ENCODE measurements at places on chromosomes 16 and 17.

DNA sequence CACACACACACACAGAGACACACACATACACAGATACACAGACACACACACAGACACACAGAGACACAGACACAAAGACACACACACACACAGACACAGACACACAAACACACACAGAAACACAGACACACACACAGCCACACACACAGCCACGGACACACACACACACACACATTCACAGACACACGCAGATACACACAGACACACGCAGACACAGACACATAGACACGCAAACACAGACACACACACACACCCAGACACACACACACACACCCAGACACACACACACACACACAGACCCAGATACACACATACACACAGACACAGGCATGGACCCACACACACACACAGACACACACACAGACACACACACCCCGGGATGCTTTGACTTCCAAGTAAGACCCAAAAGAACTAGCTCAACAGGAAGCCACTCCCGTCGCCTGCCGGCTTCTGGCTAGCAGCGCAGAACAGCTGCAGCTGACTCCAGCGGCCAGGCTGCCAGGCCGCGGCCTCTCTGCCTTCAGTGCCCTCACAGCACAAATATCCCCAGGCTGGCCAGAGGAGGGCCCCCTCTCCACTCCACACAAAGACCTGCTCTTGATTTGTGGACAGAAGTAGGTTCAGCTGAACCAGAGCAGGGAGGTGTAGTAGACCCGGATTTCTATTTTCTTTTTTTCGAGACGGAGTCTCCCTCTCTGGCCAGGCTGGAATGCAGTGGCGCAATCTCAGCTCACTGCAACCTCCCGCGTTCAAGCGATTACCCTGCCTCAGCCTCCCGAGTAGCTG, 6.0 kb upstream of the CHRNE start:
- H3K36me3 ChIP-seq = no peaks in the 10 kb centered on the region
- H3K4me1 ChIP-seq = peaks cover 6% of the 10 kb centered on the region
- no peak overlapping the region for H3K27ac ChIP-seq
- no peak overlapping the region for H3K4me3 ChIP-seq
- no peaks in the 10 kb centered on the region for H3K27me3 ChIP-seq

DNA sequence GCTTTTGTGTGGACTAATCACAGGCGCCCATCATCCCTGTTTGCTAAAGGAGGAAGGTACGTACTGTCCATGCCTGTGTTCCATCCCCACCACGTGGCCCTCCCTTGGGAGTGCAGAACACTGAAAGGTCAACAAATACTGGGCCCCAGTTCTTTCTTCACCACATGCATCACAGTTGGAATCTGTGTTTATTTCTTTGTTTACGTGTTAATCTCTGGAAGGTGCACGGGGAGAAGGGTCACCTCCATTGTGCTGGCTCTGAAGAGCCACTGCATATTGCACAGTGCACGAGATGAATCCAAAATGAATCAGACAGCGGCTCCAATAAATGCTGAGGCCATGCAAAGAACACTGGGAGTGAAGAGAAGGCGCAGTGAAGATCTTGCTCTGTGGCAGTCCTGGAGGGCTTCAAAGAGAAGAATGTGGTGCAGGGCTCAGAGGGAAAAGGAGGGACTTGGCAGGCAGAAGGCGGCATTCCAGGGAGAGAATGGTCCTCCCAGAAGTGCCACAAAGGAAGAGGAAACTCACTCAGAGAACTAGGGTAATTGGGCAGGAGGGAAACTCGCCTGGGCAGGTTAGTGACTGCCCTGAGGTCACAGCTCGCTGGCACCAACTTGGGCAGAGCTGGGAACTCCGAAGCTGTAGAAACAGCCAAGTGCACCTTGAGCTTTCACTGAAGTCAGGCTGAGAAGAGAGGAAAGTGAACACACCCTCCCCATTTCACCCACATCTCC, 3.7 kb downstream of the RPH3AL start:
- no peak for DNase-seq
- no peaks in the 10 kb centered on the region for H3K27me3 ChIP-seq
- H3K4me1 ChIP-seq = 0 out of 2 replicates have a peak, but pooled peaks cover 2% of the 10 kb centered on the region
- no peak overlapping the region for H3K4me3 ChIP-seq

- H3K27me3 ChIP-seq = no peaks in the 10 kb centered on the region
- H3K27ac ChIP-seq = no peak overlapping the region
- no peaks in the 10 kb centered on the region for H3K4me1 ChIP-seq
- DNase-seq = no peak
- no peaks in the 10 kb centered on the region for H3K36me3 ChIP-seq
Measured at GRCh38 chr17:73335591-73336407, 24.0 kb upstream of the CDC42EP4 start.

DNA sequence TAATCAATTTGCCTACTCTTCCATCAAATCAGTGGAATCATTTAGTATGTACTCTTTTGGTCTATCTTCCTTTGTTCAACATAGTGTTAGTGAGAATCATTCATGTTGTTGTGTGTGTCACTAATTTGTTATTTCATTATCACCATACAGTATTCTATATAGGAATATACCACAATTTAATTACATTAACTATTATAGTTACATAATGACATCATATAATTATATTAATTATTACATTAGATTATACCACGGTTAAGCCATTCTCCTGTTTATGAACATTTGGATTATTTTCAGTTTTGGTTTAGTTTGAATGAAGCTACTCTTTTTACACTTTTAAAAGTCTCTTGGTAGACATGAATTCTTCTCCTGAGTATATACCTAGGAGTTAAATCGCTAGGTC, 40.4 kb downstream of the MYO1D start:
- no peak overlapping the region for H3K27ac ChIP-seq
- H3K4me1 ChIP-seq = no peaks in the 10 kb centered on the region
- DNase-seq = no peak
- no peaks in the 10 kb centered on the region for H3K36me3 ChIP-seq

GRCh38 chr17:61583242-61583641, 7.8 kb downstream of the NACA2 start:
- no peaks in the 10 kb centered on the region for H3K4me1 ChIP-seq
- no peak overlapping the region for H3K27ac ChIP-seq
- no peaks in the 10 kb centered on the region for H3K36me3 ChIP-seq
- no peak overlapping the region for H3K4me3 ChIP-seq
- H3K27me3 ChIP-seq = no peaks in the 10 kb centered on the region
- no peak for DNase-seq

- peak; percentile 72 for DNase-seq
- no peak overlapping the region for H3K4me3 ChIP-seq
Measured at GRCh38 chr16:12228602-12229499, 252.3 kb downstream of the SNX29 start.

GRCh38 chr16:89135166-89135565, 36.4 kb upstream of the CDH15 start:
- H3K4me3 ChIP-seq = no peak overlapping the region
- DNase-seq = no peak
- H3K4me1 ChIP-seq = no peaks in the 10 kb centered on the region
- no peaks in the 10 kb centered on the region for H3K27me3 ChIP-seq

DNA sequence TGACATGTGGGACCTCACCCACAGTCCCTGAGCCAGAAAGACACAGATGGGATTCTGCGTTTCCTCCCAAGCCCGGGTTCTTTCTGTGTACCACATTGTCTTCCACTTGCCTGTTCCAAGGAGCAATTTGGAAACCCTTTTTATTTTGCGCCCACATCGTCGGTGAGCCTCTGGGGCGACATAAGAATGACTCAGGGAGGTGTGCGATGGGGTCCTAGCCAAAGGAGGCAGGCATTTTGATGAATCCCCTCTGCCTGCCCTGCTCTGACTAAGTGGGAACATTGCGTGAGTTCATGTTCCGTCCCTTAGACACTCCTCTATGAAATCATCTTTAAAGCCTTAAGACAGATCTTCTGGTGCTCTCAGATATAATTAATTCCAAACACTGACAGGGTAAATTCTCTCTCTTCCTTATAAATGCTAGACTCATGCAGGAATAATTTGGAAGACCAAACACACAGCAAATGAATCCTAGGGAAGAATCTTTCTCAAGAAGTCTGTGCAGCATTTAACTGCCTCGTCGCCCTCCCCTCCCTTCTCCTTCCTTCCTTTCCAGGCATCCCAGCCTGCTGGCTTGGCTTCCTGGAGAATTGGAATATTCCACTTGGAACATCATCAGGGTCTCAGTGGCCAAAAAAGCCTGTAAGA, 52.7 kb upstream of the FOXF1 start:
- DNase-seq = no peak
- no peaks in the 10 kb centered on the region for H3K4me1 ChIP-seq
- no peak overlapping the region for H3K27ac ChIP-seq
- no peaks in the 10 kb centered on the region for H3K36me3 ChIP-seq

- no peaks in the 10 kb centered on the region for H3K27me3 ChIP-seq
- H3K36me3 ChIP-seq = no peaks in the 10 kb centered on the region
- no peak overlapping the region for H3K27ac ChIP-seq
- no peak for DNase-seq
- peaks cover 3% of the 10 kb centered on the region for H3K4me1 ChIP-seq
- H3K4me3 ChIP-seq = no peak overlapping the region
Measured at GRCh38 chr17:2954898-2955445, 108.4 kb downstream of the OR1D5 start.

GRCh38 chr16:19415461-19415860, 2.2 kb upstream of the TMC5 start:
- no peaks in the 10 kb centered on the region for H3K27me3 ChIP-seq
- H3K4me3 ChIP-seq = no peak overlapping the region
- no peak for DNase-seq
- H3K36me3 ChIP-seq = no peaks in the 10 kb centered on the region
- H3K27ac ChIP-seq = no peak overlapping the region

DNA sequence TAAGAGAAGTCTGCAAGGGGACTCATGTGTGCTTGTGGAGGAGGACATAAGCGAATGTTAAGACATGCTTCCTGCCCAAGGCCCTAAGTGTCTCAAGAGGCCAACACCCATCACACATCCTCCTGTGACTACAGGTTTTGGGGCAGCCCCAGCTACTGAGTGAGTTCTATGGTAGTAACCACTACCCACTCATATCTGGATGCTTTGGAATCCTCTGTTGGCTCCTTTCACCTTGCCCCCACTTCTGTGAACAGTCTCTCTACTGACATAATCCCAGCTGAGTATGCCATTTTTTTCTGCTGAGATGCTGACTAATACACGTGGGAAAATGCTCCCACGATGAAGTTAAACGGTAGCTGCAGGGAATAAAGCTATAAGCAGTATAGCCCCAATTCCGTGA, 153.5 kb downstream of the VPS53 start:
- no peak for DNase-seq
- H3K4me1 ChIP-seq = no peaks in the 10 kb centered on the region
- H3K27me3 ChIP-seq = no peaks in the 10 kb centered on the region
- peaks cover 5% of the 10 kb centered on the region for H3K36me3 ChIP-seq

DNA sequence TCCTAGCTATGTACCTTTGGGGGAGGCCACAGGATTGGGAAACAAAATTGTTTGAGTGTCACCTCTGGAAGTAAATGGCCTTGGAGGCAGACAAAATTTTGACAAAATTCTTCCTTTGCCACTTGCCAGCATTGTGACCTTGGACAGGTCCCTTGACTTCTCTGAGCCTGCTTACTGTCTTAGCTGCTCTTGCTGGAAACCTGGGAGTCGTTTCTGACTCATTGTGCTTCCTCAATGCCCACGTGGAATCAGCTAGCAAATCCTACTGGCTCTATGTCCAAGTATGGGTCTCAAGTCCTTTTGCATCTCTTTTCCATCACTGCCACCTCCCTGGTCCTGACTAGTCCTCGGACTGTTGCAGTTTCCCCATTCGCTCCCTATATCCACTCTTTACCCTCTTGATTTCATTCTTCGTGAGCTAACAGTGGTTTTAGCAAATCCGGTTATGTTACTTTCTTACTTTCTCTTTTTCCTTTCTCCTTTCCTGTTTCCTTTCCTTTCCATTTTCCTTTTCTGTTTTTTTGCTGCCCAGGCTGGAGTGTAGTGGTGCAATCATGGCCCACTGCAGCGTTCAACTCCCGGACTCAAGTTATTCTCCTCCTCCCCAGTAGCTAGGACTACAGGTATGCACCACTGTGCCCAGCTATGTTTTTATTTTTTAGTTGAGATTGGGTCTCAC, 68.1 kb upstream of the LGALS9 start:
- no peaks in the 10 kb centered on the region for H3K36me3 ChIP-seq
- no peak overlapping the region for H3K4me3 ChIP-seq
- H3K27me3 ChIP-seq = no peaks in the 10 kb centered on the region
- no peak for DNase-seq

GRCh38 chr17:82722341-82723013, 6.0 kb downstream of the FN3KRP start:
- H3K36me3 ChIP-seq = peaks cover 11% of the 10 kb centered on the region
- no peaks in the 10 kb centered on the region for H3K27me3 ChIP-seq
- no peak overlapping the region for H3K27ac ChIP-seq
- no peak for DNase-seq
- no peak overlapping the region for H3K4me3 ChIP-seq
- H3K4me1 ChIP-seq = no peaks in the 10 kb centered on the region

GRCh38 chr16:801584-802363, 1.2 kb upstream of the GNG13 start:
- no peak overlapping the region for H3K4me3 ChIP-seq
- no peaks in the 10 kb centered on the region for H3K36me3 ChIP-seq
- peaks cover 4% of the 10 kb centered on the region for H3K4me1 ChIP-seq
- no peaks in the 10 kb centered on the region for H3K27me3 ChIP-seq
- DNase-seq = no peak
- no peak overlapping the region for H3K27ac ChIP-seq

DNA sequence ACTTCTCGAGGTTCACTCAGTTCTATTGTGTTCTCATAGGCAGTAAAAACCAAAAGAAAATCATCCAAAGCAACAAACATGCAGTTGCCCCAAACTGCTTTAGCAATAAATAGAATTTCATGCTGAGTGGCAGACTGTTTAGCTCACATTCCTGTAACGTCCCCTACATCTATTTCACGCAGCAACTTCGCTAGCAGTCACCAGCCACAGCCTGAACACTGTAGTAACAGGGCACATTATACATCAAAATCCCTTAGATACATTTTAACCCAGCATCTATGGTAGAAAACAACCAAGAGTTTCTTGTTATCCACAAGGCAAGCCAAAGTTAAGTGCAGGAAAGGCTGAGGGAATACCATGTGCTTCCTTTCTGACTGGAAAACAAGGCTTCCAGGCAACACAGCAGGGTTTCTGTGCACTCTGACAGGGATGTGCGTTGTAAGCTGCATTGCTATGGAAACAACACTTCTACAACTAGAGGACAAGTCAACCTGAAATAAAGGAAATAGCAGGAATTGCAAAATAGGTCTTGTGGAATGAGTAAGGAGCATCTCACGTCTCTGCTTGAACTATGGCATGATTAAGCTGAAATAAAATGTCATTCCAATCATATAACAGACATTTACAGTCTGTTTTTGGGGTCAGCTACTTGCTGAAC, 55.4 kb downstream of the CFDP1 start:
- H3K27me3 ChIP-seq = no peaks in the 10 kb centered on the region
- no peaks in the 10 kb centered on the region for H3K4me1 ChIP-seq
- H3K4me3 ChIP-seq = no peak overlapping the region
- no peak overlapping the region for H3K27ac ChIP-seq
- DNase-seq = no peak
